ENCODE measurements at places on chromosomes 12 and 14. TPM values are rescaled to one million over a fixed set of nuclear protein-coding genes. Genes with fewer than 3 reads are reported as not detected.

DNA sequence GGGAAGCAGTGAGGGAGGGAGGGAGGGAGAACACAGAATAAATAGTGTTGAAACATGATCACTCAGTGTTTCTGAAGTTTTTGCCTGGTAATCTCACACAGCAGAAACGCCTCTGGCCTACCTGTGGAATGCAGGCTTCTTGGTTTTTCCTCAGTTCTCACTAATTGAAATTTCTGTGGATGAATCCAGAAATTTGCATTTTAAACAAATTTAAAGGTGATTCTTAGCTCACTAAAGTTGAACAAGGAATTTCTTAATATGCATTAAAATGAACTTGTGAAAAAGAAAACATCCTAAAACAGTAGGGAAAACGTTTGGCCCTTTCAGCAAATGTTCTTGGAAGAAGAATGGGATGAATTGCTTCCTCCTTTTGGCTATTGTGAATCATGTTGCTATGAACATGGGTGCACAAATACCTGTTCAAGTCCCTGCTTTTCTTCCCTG is 1.4 kb downstream of the RNASE9 start:
- H3K4me3 ChIP-seq: no peak overlapping the region
- H3K27ac ChIP-seq: no peak overlapping the region
- no peaks in the 10 kb centered on the region for H3K4me1 ChIP-seq
- no peaks in the 10 kb centered on the region for H3K36me3 ChIP-seq

DNA sequence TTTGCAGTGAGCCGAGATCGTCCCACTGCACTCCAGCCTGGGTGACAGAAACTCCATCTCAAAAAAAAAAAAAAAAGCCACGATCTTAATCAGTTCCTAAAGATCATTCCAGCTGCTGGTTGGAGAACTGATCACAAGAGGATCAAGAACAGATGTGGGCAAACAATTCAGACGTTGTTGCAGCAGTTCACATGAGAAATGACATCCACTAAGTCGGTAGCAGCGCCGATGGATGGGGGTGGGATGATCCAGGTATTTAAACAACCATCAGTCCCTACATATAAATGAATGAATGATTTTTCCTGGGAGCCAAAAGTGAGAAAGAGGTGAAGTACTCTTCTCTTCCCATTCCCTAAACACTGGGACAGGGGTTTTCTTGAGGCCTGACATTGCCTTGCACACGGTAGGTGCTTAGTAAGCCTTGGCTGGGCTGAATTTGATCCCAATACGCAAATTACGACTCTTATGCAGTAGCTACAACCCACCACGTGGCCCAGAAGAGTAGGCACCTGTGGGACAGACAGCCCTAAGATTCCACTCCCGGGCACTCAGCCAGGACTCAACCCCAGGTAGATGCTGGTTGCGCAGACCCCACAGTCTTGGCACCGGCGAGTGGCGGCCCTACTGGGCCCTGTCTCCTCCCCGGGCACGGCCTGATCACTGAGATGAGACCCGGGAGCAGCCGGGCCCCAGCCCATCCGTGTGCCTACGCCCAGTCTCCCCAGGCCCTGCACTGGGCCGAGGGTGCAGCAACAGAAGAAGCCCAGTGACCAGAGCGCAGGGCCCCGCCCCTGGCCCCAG is 565 bp downstream of the SPRYD3 start:
- H3K36me3 ChIP-seq: peaks cover 24% of the 10 kb centered on the region
- peaks cover 9% of the 10 kb centered on the region for H3K4me1 ChIP-seq
- no peaks in the 10 kb centered on the region for H3K27me3 ChIP-seq
- peak overlapping the region; percentile 72 for H3K27ac ChIP-seq
- peak overlapping the region; percentile 67 for H3K4me3 ChIP-seq

GRCh38 chr14:54478636-54479215 is 10.1 kb downstream of the GMFB start:
- H3K27me3 ChIP-seq: no peaks in the 10 kb centered on the region
- H3K4me3 ChIP-seq: no peak overlapping the region
- H3K36me3 ChIP-seq: peaks cover 26% of the 10 kb centered on the region
- H3K27ac ChIP-seq: no peak overlapping the region
- no peaks in the 10 kb centered on the region for H3K4me1 ChIP-seq

NUAK1 gene
- total RNA-seq: 7.4 TPM

GRCh38 chr12:6082613-6083012 is 41.9 kb downstream of the VWF start:
- peaks cover 40% of the 10 kb centered on the region for H3K4me1 ChIP-seq
- H3K27me3 ChIP-seq: no peaks in the 10 kb centered on the region
- DNase-seq: no peak

PRKD1 gene
- not detected for total RNA-seq

GRCh38 chr12:123250471-123251383 is 17.5 kb downstream of the MTRFR start:
- peak overlapping the region; percentile 39 for H3K4me3 ChIP-seq
- peak; percentile 69 for DNase-seq
- peaks cover 29% of the 10 kb centered on the region for H3K4me1 ChIP-seq
- H3K27me3 ChIP-seq: no peaks in the 10 kb centered on the region

SCAF11 gene
- total RNA-seq: 79.8 TPM

DNA sequence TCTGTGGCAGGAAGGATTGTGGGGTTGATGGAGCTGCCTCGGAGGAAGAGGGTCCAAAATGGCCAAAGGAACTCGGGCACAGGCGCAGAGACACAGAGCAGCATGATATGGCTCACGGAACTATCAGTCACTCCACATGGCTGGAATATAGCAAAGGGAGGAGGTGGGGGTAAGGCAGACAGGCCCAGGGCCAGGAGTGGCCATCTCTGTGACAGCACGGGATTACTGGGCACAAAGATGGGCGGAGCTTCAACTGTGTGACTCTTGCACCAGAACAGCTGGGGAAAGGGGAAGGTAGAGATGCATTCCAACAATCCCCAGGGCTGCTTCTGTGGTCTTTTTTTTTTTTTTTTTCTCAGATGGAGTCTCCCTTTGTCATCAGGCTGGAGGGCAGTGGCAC is 24.8 kb upstream of the EML1 start:
- no peaks in the 10 kb centered on the region for H3K36me3 ChIP-seq
- no peaks in the 10 kb centered on the region for H3K27me3 ChIP-seq
- no peak overlapping the region for H3K27ac ChIP-seq
- no peak for DNase-seq
- no peak overlapping the region for H3K4me3 ChIP-seq
- 0 out of 2 replicates have a peak, but pooled peaks cover 2% of the 10 kb centered on the region for H3K4me1 ChIP-seq

MYL2 gene
- total RNA-seq: 0.39 TPM

IAPP gene
- total RNA-seq: not detected

DNA sequence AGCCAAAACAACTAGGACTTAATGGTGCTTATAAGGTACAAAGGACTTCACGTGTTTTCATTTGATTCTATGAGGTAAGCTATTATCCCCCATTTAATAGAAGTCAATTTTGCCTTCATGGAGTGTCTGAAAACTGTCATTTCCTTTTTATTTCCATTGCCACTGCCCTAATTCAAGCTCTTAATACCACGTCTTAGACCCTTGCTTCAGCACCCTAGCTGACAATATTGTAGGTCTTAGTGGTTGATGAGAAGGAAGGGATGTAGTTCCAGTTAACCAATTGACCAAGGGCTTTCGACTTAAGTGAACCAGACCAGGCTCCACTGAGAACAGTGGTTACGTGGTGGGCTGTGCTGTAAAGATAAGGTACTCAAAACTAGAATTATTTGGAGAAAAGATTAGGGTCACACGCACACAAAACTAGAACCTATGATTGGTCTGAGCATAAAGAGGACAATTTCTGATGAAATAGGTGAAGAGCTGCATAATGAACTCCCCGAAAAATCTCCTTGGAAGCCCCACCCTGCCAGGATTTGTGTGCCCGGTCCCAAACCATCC is 9.6 kb upstream of the ASIC1 start:
- DNase-seq: no peak
- no peaks in the 10 kb centered on the region for H3K36me3 ChIP-seq
- no peak overlapping the region for H3K27ac ChIP-seq

GRCh38 chr12:48925304-48926011 is at the start of gene FKBP11:
Gene FKBP11, minus strand, starts transcription at chr12:48925492. Its CDS starts 64 bp downstream, at chr12:48925428.
- H3K36me3 ChIP-seq: peaks cover 32% of the 10 kb centered on the region
- no peak within 1 kb of the TSS for H3K4me3 ChIP-seq
- no peak within 1 kb of the TSS for H3K27ac ChIP-seq
- DNase-seq: no peak
- H3K27me3 ChIP-seq: no peaks in the 10 kb centered on the region

GRCh38 chr12:51855586-51856428 is 7.3 kb upstream of the FIGNL2 start:
- H3K27me3 ChIP-seq: no peaks in the 10 kb centered on the region
- H3K4me3 ChIP-seq: no peak overlapping the region
- no peak for DNase-seq
- H3K4me1 ChIP-seq: no peaks in the 10 kb centered on the region

GRCh38 chr12:122836027-122836921 is 1.0 kb downstream of the HIP1R start:
- H3K4me3 ChIP-seq: peak overlapping the region; percentile 71
- H3K27me3 ChIP-seq: no peaks in the 10 kb centered on the region
- H3K4me1 ChIP-seq: peaks cover 57% of the 10 kb centered on the region

- no peak overlapping the region for H3K4me3 ChIP-seq
- H3K27ac ChIP-seq: no peak overlapping the region
- H3K4me1 ChIP-seq: peaks cover 4% of the 10 kb centered on the region
- no peaks in the 10 kb centered on the region for H3K27me3 ChIP-seq
These were observed 20.0 kb downstream of the ITGA7 start for GRCh38 chr12:55687746-55688145.

- H3K27me3 ChIP-seq: no peaks in the 10 kb centered on the region
- no peak for DNase-seq
- no peaks in the 10 kb centered on the region for H3K36me3 ChIP-seq
- no peak overlapping the region for H3K27ac ChIP-seq
- no peaks in the 10 kb centered on the region for H3K4me1 ChIP-seq
These were observed 17.9 kb downstream of the C12orf43 start for GRCh38 chr12:120998435-120998834.

CIROP gene
- total RNA-seq: not detected

GRCh38 chr12:2957816-2958431 is 1.3 kb upstream of the TEAD4 start:
- H3K4me3 ChIP-seq: peak overlapping the region; percentile 59
- no peaks in the 10 kb centered on the region for H3K36me3 ChIP-seq
- H3K27ac ChIP-seq: peak overlapping the region; percentile 97
- no peak for DNase-seq

KRT75 gene
- not detected for total RNA-seq

DNA sequence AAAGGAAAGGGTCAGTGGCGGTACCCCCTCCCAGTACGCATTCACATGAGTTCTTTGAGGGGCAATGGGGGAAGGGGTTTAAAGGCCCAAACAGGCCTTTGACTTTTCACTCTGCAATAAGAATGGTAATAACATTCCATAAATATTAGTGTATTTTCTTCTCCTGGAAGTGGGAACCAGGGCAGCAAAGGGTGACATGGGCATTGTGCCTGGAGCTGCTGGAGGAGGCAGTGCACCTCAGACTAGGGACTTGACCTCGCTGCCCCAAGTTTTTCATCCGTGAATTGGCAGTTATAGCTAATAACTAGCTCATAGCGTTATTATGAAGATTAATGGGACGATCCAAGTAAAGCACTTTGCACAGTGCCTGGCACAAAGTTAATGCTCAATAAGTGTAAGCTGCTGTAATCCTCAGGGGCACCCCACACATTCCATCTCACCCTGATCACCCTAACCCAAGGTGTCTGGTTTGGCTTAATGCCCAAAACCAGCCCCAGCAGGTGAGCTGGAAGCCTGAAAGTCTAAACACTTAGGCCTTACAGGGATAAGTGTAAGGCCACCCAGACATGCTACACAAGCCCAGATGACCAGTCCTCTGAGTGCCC is 2.8 kb upstream of the KCNH3 start:
- no peak overlapping the region for H3K4me3 ChIP-seq
- peaks cover 40% of the 10 kb centered on the region for H3K4me1 ChIP-seq
- peak overlapping the region; percentile 44 for H3K27ac ChIP-seq
- DNase-seq: no peak
- no peaks in the 10 kb centered on the region for H3K27me3 ChIP-seq

SLC17A8 gene
- total RNA-seq: not detected

DNA sequence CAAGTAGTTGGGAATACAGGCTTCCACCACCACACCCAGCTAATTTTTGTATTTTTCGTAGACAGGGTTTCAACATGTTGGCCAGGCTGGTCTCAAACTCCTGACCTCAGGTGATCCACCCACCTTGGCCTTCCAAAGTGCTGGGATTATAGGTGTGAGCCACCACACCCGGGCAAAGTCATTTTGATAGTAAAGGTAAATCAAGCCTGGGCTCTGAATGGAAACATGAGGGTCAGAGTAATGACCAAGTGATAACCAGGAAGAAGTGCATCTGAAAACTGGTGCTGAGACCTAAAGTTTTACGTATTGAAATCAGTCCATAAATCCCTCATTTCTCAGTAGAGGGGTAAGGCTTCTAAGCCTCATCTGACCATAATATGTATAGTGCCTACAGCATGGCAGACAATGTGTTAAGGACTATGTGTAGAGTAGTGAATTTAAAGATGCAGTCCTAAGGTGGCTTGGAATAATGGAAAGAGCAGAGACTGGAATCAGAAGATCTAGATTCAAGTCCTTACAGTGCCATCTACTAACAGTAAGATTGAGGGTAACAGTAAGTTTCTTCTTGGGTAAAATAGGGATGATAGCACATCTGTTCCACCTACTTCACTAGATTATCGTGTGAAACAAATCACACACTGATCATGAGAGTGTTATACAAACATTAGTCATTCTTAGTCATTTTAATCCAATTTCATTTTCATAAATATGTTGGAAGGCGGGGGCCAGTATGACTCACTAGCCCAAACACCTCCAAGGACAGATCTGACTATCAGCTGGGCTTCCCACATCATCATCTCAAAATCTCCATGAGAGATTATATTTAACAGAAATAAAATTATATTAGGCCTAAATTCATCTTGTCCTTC is 11.2 kb downstream of the MAP4K5 start:
- H3K4me1 ChIP-seq: peaks cover 21% of the 10 kb centered on the region
- H3K36me3 ChIP-seq: no peaks in the 10 kb centered on the region
- peak overlapping the region; percentile 46 for H3K27ac ChIP-seq
- no peak overlapping the region for H3K4me3 ChIP-seq
- peak; percentile 45 for DNase-seq

GRCh38 chr14:58690801-58691516 is 53.2 kb downstream of the DACT1 start:
- no peaks in the 10 kb centered on the region for H3K27me3 ChIP-seq
- H3K27ac ChIP-seq: no peak overlapping the region
- no peak overlapping the region for H3K4me3 ChIP-seq
- no peaks in the 10 kb centered on the region for H3K4me1 ChIP-seq

- H3K4me1 ChIP-seq: peaks cover 19% of the 10 kb centered on the region
- H3K36me3 ChIP-seq: peaks cover 5% of the 10 kb centered on the region
- no peak overlapping the region for H3K27ac ChIP-seq
- no peak overlapping the region for H3K4me3 ChIP-seq
These were observed 6.6 kb downstream of the E2F7 start for GRCh38 chr12:77058740-77059139.

ATXN3 gene
- 27.6 TPM for total RNA-seq

DNA sequence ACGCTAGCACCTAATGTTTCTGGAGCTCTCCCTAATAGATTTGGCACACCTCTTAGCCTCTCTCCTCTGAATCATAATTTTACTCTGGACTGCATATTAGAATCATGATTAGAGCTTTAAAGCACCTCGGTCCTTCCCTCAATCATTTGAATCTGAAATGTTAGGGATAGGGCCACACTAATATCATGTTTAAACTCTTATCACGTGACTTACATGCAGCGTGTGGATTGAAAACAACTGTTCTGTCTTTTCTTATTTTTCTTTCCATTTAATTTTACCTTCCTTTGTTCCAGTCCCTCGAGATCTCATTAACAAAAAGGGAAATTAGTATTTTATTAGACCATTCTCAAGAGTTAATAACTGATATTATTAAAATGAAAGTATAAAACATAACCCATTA is 762.5 kb upstream of the FLRT2 start:
- no peaks in the 10 kb centered on the region for H3K36me3 ChIP-seq
- no peaks in the 10 kb centered on the region for H3K4me1 ChIP-seq
- H3K4me3 ChIP-seq: no peak overlapping the region

SOAT2 gene
- 0.17 TPM for total RNA-seq
